ENCODE measurements at places on chromosomes 3 and 15.

DNA sequence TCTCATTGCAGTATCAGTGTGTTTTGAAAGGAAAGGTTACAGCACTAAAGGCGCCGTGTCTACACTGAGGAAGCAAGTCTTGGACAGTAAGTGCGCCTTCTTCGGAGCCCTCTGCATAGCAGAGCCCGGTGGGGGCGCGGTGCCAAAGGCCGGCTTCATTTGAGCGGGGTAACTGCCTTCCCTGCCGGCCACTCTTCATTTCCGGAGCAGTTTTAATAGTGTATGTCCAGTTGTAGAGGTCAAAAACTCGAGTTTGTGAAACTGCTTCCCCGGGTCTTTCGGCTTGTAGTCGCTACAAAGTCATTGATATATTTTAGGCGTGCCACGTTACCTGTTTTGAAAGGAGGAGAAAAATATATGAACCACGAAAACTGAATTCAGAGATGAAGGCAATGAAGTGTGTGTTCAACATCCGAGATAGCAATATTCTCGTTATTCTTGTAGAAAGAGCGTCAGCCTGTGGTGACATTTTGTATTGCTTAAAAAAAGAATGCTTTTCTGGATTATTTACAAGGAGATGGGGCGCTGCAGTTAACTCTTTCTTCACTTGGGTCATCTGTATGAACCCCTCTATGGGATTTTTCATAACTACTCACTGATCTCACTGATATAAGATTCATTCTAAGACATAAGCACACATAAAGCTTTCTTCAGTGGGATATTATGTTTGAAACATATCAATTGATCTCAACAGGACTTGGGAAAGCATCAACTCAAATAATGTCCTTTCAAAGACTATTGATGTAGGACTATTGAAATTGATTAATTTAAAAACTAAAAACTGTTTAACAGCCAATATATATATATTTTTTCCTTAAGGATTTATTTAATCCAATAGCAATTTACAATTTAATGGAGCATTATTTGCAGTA, 3.0 kb downstream of the ALCAM start:
- DNase-seq: peak; percentile 70

- peak; percentile 12 for DNase-seq
Observed at GRCh38 chr15:80242132-80242769, 9.8 kb downstream of the CTXND1 start.

GRCh38 chr15:100484443-100484842, 44.3 kb downstream of the CERS3 start:
- DNase-seq: no peak

DNA sequence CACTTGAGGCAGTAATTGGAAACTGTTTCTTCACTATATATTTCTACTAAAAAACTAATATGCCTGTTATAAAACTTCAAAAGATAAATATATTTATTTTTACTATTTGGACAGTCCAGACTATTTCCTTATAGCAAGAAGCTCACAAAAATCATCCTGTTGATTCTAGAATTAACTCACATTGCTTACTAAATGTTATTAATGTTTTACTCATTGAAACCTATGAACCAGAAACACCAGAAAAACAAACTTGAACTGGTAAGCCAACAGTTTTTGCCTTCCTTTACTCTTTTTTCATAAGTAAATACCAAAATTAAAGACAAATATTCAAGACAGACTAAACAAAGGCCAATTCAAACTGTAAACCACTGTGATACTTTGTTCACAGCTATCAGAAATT, 26.4 kb downstream of the TOMM70 start:
- no peak for DNase-seq

All from HFFc6 (cell line).